ENCODE measurements at places on chromosomes 2 and 18. TPM values are rescaled to one million over a fixed set of nuclear protein-coding genes. Genes with fewer than 3 reads are reported as not detected.
A peak's percentile ranks its signal among the peaks of the same experiment; 100 is the strongest.

GRCh38 chr2:114631146-114631545, 188.7 kb downstream of the DPP10 start:
- no peaks in the 10 kb centered on the region for H3K27me3 ChIP-seq
- H3K36me3 ChIP-seq: no peaks in the 10 kb centered on the region
- H3K4me1 ChIP-seq: no peaks in the 10 kb centered on the region
- no peak overlapping the region for H3K4me3 ChIP-seq
- no peak for DNase-seq

DNA sequence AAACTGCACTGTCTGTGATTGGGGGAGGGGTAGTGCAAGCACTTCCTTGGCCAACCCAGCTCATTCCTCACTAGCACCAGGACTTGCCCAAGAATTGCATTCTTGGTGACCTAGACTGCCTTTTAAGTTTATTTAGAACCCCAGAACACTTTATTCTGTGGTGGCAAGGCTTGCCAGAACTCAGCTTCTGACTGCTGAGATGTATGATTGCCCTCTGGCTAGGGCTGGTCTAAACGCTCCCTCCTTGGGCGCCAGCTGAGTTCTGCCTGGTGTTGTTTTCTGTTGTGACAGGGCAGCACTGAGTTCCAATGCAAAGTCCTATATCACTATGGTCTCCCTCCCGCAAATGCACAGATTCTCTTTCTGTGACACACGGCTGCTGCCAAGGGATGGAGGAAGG, 247.7 kb downstream of the ZNF385B start:
- no peaks in the 10 kb centered on the region for H3K27me3 ChIP-seq
- no peak overlapping the region for H3K4me3 ChIP-seq
- no peaks in the 10 kb centered on the region for H3K4me1 ChIP-seq
- no peak for DNase-seq
- H3K36me3 ChIP-seq: no peaks in the 10 kb centered on the region
- no peak overlapping the region for H3K27ac ChIP-seq

GRCh38 chr2:169824373-169825333, at the start of gene METTL5:
Gene METTL5, minus strand, starts transcription at chr2:169824905. Its CDS starts 308 bp downstream, at chr2:169824597.
- peak; percentile 91 for DNase-seq

DNA sequence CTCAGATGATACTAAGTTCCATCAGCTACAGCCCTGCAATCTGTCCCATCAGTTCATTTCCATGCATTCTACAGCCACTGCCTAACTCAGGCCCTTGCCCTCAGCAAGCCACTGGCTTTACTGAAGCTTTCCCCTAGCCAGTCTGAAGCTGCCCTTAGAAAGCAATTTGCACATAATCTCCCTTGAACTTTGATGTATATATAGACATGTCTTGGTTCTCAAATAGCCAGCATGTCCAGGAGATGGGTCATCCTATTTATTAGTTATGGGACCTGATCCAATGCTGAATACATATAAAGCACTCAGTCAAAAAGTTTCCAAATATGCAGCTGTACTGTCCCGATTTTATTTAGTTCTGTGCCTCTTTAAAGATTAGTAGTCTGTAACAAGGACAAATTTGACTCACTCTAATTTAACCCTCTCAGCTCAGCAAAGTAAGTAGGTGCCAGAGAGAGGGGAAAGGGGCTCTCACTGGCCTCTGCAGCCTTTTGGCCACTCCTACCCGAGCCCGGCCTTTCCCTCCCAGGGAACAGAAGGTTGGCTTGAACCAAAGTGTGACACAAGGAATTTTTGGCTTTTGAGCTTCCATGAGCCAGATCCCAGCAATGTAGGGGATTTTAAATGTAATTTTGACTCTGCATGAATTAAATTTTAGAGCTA, 70.7 kb downstream of the CCDC93 start:
- H3K4me1 ChIP-seq: no peaks in the 10 kb centered on the region
- no peak for DNase-seq
- H3K27me3 ChIP-seq: no peaks in the 10 kb centered on the region
- no peak overlapping the region for H3K4me3 ChIP-seq

Gene KCNG2
- total RNA-seq: 0.08 TPM

DNA sequence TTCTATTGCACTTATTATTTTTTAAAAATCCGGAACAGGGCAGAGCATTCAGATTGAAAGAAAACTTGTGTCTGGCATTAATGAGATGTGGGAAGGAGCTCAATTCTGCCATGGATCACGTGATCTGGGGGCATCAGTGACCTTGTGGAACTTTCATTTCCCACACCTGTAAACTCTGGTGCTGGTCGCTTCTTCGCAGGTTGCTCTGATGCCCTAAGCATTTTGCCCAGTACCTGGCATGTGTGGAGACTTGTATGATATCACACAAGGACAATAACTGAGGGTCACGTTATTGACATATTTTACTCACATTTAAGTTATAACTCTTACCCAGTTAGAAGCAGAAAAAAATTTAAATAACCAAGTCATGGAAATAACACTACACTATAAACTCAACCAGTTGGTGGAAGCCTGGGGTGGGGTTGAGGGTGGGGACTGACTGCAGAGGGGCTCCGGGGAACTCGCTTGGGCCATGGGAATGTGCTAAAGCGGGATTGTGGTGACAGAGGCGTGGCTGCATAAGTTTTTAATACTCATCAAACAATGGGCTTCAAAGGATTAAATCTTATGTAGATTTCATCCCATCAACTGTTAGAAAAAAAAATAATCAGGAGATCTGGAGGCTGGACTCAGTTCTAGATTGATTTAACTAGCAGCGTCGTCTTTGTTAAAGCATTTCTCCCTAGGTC, 36.5 kb downstream of the ST3GAL5 start:
- H3K4me1 ChIP-seq: no peaks in the 10 kb centered on the region
- H3K27me3 ChIP-seq: no peaks in the 10 kb centered on the region
- DNase-seq: no peak
- H3K27ac ChIP-seq: no peak overlapping the region
- peaks cover 14% of the 10 kb centered on the region for H3K36me3 ChIP-seq

Gene TUBB8B
- total RNA-seq: not detected

Gene AGXT
- 1,548 TPM for total RNA-seq
